Left lung (tissue), 14 donors: ENCODE measurements at places on chromosomes 1 and 21. TPM values are rescaled to one million over a fixed set of nuclear protein-coding genes. Genes with fewer than 3 reads are reported as not detected.

Gene BRDT
- not detected for total RNA-seq

Gene OR2T1
- not detected for total RNA-seq

Gene AGMAT
- 1.1 TPM for total RNA-seq

Gene ITLN2
- 1.5 TPM for total RNA-seq

Gene MXRA8
- 78.3 TPM for total RNA-seq

Gene HCRTR1
- total RNA-seq = not detected

Gene BSND
- total RNA-seq = not detected

Gene RRAGC
- total RNA-seq = 40.0 TPM

Gene NHLH1
- 0.26 TPM for total RNA-seq

Gene TMEM52
- total RNA-seq = 1.6 TPM

Gene GUCA2A
- not detected for total RNA-seq

Gene ERVH48-1
- not detected for total RNA-seq

Gene KCNN3
- total RNA-seq = 2.2 TPM

Gene SSX2IP
- total RNA-seq = 11.7 TPM

Gene ANXA9
- total RNA-seq = 1.1 TPM
